ENCODE measurements at places on chromosomes 5 and 9. TPM values are rescaled to one million over a fixed set of nuclear protein-coding genes. Genes with fewer than 3 reads are reported as not detected.

Gene PPP3R2
- total RNA-seq = not detected

Gene PFN3
- total RNA-seq = not detected

- no peak for DNase-seq
Observed at GRCh38 chr9:93043122-93043521, 15.4 kb upstream of the SUSD3 start.

DNA sequence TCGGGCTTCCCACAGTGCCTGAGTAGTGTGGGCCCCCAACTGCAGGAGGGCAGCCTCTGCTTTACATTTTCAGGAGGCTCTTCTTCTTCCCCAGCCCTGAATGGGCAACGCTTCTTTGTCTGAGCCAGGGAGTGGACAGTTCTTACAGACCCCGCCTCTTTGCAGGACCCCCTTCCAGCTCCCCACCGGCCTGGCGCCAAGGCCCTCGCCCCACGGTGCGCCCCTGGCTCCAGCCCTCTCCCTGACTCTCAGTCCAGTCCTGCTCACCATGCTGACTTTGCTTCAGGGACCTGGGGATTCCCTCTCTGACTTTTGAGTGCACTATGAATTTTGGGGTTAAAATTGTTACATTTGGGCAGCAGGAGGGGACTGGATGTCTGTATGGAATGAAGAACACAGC, 123.8 kb downstream of the HSD17B3 start:
- no peak for DNase-seq

DNA sequence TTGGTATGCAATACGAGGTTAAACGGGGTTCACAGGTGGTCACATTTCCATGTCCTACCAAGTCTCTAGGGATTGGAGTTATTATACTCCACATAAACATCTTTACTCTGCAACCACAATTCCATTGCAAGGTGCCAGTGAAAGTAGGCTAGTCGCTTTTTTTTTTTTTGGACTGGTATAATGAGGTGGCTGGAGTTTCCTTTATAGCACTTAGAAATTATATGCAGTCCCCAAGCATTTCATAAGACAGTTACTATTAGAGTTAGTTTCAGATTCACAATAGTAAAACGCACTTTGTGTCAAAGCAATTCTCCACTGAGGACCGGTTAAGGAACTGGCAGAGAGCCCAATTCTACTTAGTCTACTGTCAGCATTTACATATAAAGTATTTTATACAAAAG, 1.4 kb downstream of the MEF2C start:
- peak; percentile 35 for DNase-seq

DNA sequence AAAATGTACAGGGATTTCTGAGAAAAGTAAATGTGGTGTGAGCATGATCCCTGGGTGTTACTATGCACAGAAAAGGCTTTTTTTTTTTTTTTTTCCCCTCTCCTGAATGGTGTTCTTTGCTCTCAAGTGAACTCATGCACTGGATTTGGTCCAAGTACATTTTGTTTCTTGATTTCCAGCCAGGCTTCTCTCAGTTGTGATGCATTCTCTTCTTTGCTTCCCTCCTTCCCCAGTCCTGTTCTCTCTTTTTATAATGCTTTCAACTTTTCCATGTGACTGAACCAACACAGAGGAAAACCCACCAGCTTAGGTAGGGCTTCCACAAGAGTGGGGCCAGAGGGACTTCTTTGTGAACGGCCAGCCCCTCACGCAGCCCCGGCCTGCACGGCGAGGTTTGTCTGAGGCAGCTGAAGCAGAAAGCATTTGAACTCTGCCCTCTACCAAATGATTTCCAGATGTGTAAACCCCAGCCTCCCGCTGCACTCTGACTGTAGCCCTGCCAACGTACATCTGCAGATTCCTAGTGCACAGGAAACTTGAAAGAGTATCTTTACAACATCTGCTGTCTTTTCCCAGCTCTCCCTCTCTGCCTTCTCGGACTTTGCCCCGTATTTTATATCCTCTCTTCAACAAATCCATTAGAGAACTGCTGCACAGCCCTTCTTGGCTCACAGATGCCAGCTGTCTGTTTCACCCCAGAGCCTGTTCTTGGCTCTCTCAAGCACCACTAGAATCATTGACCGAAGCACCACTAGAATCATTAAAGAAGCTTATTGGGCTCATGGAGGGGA, 71.8 kb upstream of the CD180 start:
- peak; percentile 14 for DNase-seq

GRCh38 chr9:125372441-125373226, 111.0 kb downstream of the GAPVD1 start:
- DNase-seq = no peak

Gene THBS4
- total RNA-seq = not detected

Gene IFNK
- total RNA-seq = not detected

- peak; percentile 45 for DNase-seq
Observed at GRCh38 chr9:17216011-17216410, 81.2 kb downstream of the CNTLN start.

- DNase-seq = peak; percentile 56
Observed at GRCh38 chr9:121439711-121440664, 59.7 kb downstream of the GGTA1 start.

- peak; percentile 74 for DNase-seq
Observed at GRCh38 chr9:106675780-106676179, 187.2 kb upstream of the ZNF462 start.

DNA sequence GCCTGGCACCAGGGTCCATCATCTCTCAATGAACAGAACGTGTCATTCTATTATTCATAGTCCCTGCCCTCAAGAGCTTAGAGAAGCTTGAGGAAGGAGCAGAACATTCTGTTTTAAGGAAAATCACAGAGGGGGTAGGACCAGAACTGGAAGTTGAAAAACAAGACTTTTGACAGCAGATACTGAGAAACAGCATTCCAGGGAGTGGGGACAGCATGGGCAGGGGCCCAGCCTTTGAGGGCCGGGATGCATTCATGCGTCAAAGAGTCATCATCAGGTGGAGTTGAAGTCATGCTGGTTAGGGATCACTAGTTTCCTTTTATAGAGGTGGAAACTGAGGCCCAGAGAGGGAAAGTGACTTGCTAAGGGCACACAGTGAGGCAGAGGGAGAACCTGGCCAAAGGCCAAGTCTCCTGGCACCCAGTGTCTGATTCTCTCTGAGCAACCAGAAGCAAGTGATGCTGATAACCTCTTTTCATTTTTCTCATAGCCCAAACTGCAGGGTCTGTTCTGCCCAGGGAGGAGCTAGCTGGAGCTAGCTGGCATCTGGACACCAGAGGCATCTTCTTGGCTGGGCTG, 41.5 kb upstream of the STXBP1 start:
- peak; percentile 28 for DNase-seq

Gene PROB1
- 2.2 TPM for total RNA-seq

Gene TMEM232
- total RNA-seq = not detected

Gene TXNDC8
- total RNA-seq = not detected

DNA sequence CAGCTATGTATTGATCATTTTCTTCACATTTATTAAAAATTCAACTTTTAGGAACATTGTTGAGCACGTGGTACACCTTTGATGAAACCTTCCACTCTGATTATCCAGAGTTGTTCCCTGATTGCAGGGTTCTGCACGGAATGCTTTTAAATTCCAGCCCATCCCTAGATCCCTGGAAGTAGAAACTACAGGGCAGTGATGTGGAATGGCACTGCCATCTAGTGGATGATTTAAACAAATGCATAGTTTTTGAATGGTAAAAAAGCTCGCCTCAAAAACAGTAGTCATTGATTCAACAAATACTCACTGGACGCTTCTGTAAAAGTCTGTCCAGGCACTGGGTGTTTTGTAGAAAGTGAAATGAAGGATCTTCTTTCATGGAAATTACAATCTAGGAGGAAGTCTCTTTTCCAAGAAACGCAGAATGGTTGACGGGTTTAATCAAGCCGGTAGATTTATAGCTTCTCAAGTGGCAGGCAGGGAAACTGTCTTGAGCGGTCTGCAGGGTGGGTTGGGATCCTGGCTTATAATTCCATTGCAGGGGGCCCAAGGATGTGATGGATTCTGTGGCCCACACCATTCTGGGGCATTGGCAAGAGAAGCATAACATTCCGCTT, 118.4 kb downstream of the ARHGAP26 start:
- DNase-seq = peak; percentile 74

Gene PCDHA4
- 1.5 TPM for total RNA-seq

- DNase-seq = no peak
Observed at GRCh38 chr5:126506079-126506478, 82.9 kb downstream of the GRAMD2B start.

GRCh38 chr5:72013766-72014624, 93.3 kb upstream of the MAP1B start:
- DNase-seq = no peak

DNA sequence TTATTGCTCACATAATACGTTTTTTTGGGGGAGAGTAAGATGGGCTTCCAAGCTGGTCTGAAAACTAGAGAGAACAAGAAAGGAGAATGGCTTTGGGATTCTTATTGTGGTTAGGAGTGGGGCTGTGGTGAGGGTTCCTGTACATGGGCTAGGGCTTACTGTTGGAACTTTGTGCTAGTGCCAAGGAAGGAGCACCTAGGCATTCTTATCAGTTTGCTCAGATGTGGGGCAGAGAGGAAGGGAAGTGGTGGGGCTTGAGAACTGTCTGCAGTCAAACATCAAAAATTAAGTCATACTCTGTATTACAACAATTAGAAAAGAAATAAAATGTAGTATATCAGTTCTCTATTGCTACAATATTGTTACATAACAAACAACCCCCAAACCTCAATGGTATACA, 4.0 kb upstream of the THBS4 start:
- no peak for DNase-seq

DNA sequence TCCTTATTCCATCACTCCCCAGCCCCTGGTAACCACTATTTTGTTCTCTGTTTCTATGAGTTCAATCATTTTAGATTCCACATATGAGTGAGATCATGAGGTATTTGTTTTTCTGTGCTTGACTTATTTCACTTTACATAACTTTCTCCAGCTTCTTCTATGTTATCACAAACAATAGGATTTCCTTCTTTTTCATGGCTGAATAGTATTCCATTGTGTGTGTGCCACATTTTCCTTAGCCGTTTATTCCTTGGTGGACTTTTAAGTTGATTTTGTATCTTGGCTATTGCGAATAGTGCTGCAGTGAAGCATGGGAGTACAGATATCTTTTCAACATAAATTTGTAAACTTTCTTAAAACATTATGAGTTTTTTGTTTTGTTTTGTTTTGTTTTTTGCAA, 15.1 kb downstream of the SYK start:
- DNase-seq = no peak

Gene PAEP
- not detected for total RNA-seq

DNA sequence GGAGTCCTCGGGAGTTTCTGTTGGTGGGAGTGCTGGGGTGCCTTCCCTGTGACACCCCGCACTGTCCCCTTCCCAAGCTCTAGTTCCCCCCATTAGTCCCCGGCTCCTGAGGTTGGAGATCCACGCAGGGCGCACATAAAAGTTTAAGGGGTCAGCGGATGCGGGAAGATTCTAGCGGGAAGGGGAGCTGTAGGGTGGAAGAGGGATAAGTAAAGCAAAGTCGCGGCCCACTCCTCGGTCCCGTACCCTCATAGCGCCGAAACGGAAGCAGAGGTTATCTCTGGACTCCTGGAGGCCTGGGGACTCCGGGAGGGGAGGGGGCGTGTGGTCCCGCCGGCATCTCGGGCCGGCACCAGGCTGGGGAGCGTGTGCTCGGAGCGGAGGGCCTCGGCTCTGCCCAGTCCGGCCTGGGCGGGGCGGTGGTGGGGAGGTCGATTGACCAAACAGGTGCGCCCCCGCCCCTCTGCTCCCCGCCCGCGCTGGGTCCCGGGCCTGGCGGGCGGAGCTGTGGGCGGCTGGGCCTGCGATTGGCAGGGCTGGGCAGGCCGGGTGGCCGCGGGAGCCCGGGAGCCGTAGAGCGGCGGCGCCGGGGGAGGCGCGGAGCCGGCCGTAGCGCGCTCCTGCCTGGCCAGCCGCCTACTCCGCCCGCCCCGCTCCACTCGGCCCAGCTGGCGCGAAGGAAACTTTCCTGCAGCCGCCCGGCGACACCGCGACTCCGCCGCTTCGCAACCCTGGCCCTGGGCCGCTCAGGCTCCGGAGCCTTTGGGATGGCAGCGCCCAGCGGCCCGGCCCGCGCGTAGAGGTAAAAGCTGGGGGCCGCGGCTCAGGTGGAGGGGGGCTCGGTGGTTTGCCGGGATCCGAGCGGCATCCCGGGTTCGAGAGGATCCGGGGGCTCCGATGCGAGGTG, 52.2 kb upstream of the DAB2IP start:
- peak; percentile 85 for DNase-seq

Gene CDH9
- not detected for total RNA-seq

Gene CCDC192
- not detected for total RNA-seq

DNA sequence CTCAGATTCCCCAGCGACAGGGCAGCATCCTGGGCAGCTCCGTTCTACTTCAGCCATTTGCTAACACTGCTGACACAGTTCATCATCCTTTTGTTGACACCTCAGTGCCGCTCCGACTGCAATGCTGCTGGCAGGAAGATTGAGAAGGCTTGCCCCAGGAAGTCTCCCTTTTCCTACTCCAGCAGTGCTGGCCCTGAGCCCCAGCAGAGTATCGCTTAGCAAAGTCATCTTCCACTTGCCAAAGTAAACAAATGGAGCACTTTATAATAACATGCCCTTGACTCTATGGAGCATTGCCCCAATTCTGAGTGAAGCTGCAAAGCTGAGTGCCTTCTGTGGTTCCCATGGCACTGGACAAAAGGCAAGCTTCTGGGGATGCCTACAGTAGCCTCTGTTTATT, 32.2 kb downstream of the PRLR start:
- peak; percentile 67 for DNase-seq

DNA sequence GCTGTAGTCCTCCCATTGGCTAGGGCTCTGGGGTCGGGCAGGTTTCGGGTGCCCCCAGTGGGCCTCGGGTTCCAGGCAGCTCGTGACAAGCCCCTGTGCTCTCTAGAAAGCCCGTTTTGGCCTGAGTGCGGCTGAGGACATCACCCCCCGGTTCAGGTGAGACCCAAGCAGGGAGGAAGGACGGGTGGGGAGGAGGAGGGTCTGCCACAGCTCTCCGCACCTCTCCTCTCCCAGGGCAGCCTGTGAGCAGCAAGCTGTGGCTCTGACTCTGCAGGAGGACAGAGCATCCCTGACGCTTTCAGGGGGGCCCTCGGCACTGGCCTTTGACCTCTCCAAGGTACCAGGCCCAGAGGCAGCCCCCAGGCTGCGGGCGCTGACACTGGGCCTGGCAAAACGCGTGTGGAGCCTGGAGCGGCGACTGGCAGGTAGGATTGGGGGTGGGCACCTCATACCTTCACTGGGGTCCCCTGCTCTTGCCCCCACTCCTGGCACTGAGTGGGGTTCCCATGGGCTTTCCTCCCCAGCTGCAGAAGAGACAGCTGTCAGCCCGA, 672 bp downstream of the PAXX start:
- DNase-seq = no peak

Gene F12
- total RNA-seq = 36.8 TPM

- DNase-seq = no peak
Observed at GRCh38 chr9:136840877-136841645, 1.2 kb upstream of the AJM1 start.

Data from PC-3 (cell line).